ENCODE measurements at places on chromosomes 3 and 15.
A peak's percentile ranks its signal among the peaks of the same experiment; 100 is the strongest.

DNA sequence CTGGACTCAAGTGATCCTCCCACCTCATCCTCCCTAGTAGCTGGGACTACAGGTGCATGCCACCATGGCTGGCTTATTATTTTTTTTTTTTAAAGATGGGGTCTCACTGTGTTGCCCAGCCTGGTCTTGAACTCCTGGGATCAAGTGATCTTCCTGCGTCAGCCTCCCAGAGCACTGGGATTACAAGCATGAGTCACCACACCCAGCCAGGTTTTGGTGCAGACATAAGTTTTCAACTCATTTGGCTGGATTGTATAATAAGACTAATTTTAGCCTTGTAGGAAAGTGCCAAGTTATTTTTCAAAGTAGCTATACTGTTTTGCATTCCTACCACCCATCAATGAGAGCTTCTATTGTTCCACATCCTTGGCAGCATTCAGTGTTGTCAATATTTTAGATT is 32.1 kb downstream of the BUB1B start:
- DNase-seq, result peak; percentile 46

DNA sequence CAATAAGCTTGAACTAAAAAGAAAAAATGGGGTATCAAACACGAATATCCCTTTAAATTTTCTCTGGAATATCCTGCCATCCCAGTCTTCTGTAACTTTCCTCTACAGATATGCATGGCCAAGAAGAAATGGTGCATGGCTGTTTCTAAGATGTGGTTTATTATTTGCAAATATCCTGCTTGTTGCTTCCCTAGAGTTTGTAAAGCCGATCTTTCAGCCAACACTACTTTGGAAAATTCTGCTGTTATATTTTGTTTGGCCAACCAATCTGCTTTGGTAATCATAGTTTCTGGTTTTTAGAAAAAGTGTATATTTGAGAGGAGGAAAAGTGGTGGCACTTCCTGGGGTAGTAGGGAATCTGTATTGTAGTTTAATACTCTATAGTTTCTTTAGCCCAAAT is 13.9 kb downstream of the PHLDB2 start:
- no peak for DNase-seq

GRCh38 chr3:136351905-136352304 is 101.8 kb downstream of the PCCB start:
- DNase-seq, result no peak

GRCh38 chr15:76963596-76963995 is 31.3 kb upstream of the PSTPIP1 start:
- DNase-seq, result no peak

- DNase-seq, result no peak
These were observed 64.0 kb downstream of the SYNM start for GRCh38 chr15:99168601-99169580.

GRCh38 chr3:133894353-133895207 is 1.1 kb downstream of the RAB6B start:
- DNase-seq, result no peak

GRCh38 chr3:169152319-169152718 is 511.2 kb downstream of the MECOM start:
- no peak for DNase-seq

GRCh38 chr3:102017784-102018183 is 168.5 kb downstream of the NFKBIZ start:
- no peak for DNase-seq

DNA sequence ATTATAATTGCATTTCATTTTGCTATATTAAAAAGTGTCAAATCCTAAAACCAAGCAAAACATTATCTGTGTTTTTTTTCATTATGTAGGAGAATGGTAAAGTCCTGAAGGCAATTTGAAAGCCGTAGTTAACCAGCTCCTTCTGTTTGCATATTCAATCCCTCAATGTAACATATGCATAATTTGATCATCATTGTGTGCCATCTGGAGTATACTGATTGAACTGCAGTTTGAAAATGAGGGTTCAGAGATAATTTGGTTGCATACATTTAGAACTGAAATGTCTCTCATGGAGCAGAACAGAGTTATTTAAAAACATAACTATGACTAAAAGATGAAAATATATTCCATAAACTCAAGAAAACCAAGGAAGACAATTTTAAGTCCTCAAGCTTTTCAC is 518.6 kb downstream of the GBE1 start:
- DNase-seq, result peak; percentile 5

DNA sequence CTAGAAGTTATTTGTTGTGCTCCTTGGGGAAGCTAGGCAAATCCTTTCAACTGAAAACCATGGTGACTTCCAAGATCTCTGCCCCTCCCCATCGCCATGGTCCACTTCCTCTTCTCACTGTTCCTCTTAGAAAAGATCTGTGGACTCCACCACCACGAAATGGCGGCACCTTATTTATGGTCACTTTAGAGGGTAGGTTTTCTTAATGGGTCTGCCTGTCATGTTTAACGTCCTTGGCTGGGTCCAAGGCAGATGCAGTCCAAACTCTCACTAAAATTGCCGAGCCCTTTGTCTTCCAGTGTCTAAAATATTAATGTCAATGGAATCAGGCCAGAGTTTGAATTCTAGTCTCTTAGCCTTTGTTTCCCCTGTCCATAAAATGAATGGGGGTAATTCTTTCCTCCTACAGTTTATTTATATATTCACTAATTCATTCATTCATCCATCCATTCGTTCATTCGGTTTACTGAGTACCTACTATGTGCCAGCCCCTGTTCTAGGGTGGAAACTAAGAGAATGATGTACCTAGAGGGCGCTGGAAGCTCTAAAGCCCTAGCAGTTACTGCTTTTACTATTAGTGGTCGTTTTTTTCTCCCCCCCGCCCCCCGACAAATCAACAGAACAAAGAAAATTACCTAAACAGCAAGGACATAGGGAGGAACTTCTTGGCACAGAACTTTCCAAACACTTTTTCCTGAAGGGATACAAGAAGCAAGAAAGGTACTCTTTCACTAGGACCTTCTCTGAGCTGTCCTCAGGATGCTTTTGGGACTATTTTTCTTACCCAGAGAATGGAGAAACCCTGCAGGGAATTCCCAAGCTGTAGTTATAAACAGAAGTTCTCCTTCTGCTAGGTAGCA is 657 bp downstream of the PATL2 start:
- peak; percentile 50 for DNase-seq

DNA sequence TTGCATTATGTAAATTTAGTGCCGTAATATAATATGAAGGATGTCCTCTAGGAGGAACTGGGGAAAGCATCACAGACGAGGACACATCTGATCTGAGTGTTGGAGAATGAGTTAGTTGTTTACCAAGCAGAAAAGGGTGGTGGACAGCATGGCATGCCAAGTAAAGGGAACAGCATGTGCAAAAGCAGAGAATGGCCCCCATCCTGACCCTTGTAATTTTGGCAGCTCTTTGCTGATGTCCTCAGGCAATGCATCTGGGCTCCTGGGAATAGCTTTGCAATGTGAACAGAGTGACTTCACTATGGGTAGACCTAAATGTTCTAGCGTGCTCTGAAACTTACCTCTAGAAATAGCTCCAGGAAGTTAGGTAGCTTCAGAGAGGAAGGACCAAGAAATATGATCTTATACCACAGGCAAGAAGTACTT is 263.3 kb downstream of the LPP start:
- no peak for DNase-seq

GRCh38 chr3:86990734-86991481 is at the start of gene VGLL3:
Gene VGLL3, minus strand, starts transcription at chr3:86991149. Its CDS starts 406 bp downstream, at chr3:86990743.
- DNase-seq, result peak; percentile 89

DNA sequence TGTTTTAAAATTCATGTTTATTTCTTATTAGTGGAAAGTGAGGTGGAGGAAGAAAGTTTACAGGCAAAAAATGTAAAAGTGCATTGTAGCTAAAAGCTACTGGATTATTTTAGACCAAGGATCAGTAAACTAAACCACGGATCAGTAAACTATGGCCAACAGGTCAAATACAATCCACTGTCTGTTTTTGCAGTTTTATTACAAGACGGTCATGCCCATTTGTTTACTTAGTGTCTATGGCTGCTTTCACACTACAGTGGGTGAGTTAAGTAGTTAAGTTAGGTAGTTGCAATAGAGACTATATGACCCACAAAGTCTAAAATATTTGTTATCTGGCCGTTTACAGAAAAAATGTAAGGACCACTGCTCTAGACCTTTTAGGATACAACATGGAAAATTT is 82.0 kb downstream of the NR2E3 start:
- DNase-seq, result peak; percentile 19

- peak; percentile 83 for DNase-seq
These were observed 218.8 kb downstream of the ATP8B4 start for GRCh38 chr15:49900006-49900902.

- DNase-seq, result no peak
These were observed 78.3 kb upstream of the LMCD1 start for GRCh38 chr3:8423307-8423706.

GRCh38 chr15:99719096-99719541 is 14.1 kb downstream of the LYSMD4 start:
- peak; percentile 71 for DNase-seq

GRCh38 chr15:89101302-89102193 is 13.3 kb downstream of the ABHD2 start:
- DNase-seq, result peak; percentile 93

DNA sequence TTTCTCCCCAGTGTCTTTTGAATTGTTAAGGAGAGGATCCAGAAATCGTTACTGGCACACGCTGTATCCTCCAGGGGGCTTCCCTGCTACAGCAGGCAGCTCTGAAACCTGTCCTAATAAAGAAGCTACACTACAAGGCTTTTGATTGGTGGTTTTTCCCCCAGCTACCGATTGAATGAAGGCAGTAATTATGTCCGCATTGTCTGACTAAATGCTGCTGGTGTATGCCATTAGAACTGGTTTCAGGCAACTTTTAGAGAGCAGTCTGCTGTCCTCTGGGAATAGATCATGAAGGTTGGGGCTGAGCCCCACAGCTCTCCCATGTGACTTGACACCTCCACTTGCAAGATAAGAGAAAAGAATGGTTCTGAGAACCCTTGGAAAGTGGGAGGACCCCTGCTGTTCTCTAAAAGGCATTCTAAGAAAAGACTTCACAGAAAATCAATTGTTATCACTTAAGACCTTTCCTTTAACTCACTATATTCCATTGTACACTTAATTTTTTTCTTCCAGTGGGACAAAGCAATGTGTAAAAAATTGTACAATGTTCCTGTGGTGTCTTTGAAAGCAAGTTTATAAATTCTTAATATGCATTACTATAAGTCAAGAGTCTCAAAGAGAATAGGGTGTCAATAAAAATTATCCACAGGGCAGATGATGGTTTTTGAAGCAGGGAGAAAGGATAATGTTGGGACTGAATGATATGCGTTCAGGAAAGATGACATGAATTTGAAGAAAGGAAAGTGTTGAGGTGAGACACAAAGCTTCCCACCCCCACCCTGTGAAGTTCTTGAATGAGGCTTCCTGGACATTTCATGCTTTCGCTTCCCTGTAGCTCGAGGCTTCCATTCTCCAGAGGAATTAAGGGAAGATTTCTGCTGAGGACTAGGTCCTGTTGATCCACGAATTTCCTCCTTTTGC is 53.0 kb upstream of the DAZL start:
- DNase-seq, result no peak

- DNase-seq, result no peak
These were observed 235.0 kb downstream of the ADAMTS17 start for GRCh38 chr15:100106732-100107131.

DNA sequence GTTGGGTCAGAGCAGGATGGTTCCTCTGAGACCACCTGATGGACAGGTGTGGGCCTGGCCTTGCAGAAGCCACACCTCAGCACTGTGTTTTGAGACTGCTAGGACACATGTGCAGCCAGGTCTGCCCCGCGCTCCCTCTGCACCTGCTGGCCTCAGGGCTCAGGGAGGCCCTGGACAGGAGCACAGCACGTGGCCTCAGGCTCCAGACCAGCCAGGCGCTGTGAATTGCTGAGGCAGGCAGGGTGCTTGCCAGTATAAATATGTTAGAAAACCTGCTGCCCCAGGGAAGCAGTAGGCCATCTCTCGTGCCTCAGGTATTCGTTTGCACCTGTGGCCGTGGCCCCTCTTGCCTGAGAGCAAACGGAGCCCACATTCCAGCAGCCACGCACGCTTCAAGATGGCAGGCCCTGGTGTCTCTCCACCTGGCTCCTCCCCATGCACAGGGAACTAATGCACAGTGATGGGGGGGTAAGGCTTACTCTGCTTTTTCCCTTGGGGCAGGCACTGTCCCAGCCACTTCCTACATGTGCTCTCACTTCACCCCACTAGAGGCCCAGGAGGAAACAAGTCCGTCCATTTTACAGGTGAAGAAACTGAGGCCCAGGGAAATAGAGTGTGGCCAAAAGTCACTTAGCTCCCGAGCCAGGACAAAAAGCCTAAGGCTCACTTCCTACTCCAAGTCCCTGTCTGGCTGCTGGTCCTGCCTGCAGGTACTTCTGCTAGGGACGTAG is 20.4 kb downstream of the SEC61A1 start:
- DNase-seq, result no peak

GRCh38 chr3:71241981-71242560 is 341.5 kb downstream of the FOXP1 start:
- DNase-seq, result no peak

DNA sequence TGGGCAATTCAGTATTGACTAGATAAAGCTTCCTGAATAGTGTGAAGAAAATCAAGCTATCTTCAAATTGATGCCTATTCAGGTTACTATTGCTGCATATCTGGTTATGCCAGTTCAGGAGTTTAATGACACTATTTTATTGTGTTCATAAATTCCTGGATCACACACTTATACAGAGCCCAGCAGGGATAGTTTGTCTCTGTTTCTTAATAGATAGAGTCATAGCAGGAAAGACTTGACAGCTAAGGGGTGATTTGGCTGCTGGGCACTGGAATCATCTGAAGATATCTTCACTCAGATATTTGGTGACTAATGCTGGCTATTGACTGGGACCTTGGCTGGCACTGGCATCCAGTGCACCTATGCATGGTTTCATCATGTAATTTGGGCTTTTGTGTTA is 187.8 kb downstream of the PYDC2 start:
- no peak for DNase-seq

DNA sequence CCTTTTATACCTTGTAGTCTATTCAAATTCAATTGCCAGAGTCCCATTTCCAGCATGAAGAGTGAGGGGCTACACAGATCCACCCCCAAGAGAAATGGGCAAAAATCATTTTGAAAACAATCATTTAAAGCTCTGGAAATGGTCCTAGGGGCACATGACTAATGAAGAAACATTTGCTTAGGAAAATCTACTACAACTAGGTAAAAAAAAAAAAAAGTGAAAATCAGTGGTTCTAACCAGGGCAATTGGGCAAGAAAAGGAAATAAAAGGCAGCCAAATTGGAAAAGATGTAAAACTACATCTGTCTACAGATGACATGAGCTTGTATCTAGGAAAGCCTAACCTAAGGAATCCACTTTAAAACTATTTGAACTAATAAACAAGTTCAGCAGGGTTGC is 9.4 kb downstream of the IMPG2 start:
- DNase-seq, result no peak

GRCh38 chr15:90071220-90071807 is 31.0 kb downstream of the IDH2 start:
- DNase-seq, result peak; percentile 88

Data from fibroblast of villous mesenchyme (primary cell).